ENCODE measurements at places on chromosomes 2 and 18.
A peak's percentile ranks its signal among the peaks of the same experiment; 100 is the strongest.

GRCh38 chr2:207833251-207833751, 63.6 kb upstream of the FZD5 start:
- no peak for DNase-seq

DNA sequence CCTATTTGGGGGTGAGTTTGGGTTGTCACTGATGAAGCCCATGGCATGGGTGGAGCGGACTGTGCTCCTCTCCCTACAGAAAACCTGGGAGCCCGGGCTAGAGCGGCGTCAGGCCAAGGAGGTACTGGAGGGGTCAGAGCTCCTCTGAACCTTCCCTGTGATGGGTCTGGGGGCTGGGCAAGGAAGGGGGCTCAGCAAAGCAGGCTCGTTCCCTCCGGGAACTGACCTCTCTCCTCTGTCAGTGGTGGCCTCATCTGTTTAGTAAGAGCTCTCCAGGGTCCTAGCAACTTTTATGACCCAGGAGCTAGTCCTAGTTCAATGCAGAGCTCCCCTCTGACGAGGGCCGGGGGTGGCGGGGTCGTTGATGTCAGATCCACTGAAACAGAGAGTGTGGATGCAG, 62.4 kb upstream of the OTOF start:
- DNase-seq, result no peak

DNA sequence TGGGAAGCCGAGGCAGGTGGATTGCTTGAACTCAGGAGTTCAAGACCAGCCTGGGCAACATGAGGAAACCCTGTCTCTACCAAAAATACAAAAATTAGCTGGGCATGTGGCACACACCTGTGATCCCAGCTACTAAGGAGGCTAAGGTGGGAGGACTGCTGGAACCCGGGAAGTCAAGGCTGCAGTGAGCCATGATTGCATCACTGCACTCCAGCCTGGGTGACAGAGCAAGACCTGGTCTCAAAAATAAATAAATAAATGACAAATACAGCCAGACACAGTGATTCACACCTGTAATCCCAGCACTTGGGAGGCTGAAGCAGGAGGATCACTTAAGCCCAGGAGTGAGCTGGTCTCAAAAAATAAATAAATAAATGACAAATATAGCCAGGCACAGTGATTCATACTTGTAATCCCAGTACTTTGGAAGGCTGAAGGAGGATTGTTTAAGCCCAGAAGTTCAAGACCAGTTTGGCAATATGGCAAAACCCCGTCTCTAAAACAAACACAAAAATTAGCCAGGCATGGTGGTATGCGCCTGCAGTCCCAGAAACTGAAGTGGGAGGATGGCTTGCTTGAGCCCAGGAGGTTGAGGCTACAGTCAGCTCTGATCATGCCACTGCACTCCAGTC, 6.2 kb downstream of the KANSL3 start:
- DNase-seq, result no peak

DNA sequence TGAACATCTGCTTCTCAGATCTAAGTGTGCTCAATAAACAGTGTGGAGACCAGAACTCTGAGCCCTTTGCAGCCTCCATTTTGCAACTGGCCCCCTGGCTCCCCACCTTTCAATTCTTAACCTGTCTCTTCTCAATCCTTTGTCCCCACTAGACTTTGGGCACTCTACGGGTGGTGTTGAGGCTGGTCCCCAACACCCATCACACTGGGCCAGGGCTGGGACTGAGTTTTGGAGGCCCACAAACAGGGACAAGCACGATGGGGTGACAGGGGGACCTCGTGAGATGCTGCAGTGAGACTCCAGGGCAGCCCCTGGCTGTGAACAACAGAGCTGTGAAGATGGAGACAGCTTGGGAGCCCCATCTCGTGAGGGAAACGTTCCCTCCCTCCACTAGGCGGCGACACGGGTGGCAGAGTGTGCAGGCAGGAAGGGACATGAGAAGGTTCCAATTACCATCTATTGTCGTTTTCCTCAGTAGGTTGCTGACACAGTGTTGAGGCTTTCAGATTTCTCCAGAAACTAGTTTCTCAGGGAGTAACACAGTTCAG, 1.2 kb downstream of the ANKMY1 start:
- peak; percentile 72 for DNase-seq

DNA sequence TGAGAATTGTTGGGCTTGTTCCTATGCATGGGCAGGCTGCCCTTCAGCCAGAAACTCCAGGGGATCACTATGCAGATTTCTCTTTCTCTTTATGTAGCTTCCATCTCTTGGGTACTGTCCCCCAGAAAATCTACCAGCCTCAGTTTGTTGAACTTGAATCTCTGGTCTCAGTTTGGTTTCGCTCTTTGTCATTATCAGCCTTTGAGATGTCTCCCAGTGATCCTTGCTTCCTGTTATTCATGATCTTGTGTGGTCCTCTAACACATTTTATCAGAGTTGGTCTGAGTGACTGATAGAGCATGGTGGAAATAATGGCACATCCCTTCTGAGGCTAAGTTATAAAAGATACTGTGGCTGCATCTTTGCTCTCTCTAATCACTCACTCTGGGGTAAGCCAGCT, 7.8 kb downstream of the TMEM87B start:
- DNase-seq, result no peak

- DNase-seq, result no peak
Measured at GRCh38 chr18:62778976-62779869, 63.9 kb downstream of the PHLPP1 start.

DNA sequence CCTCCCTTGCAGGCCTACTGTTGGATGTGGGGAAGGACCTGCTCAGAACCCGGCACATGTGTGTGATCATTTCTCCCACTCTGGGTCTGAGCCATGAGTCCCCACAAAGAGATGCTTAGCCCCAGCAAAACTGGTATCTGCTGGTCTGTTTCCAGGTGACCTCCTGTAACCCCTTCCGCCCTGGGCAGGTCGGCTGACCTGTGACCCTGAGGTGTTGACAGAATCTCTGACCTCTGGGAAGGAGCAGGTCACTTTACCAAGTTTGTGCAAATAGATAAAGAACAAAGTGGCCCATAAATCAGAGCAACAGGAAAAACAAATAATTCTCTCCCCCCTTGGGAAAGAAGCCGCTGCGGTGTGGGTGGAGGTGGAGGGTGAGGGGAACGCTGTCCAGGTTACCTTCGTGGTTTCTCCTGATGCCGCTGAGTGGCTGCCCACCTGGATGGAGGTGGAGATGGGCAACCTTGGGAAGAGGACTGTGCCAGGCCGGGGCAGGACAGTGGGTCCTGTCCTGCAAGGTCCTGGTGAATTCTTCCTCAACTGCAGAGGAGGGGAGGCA, 174.0 kb upstream of the MYCN start:
- DNase-seq, result no peak

- no peak for DNase-seq
Measured at GRCh38 chr2:86464652-86465051, 23.5 kb downstream of the KDM3A start.

- no peak for DNase-seq
Measured at GRCh38 chr2:178747767-178748166, 59.5 kb downstream of the TTN start.

GRCh38 chr2:222950638-222951285, 89.9 kb downstream of the ACSL3 start:
- no peak for DNase-seq

GRCh38 chr18:55265984-55266383, 306.7 kb upstream of the CCDC68 start:
- no peak for DNase-seq

DNA sequence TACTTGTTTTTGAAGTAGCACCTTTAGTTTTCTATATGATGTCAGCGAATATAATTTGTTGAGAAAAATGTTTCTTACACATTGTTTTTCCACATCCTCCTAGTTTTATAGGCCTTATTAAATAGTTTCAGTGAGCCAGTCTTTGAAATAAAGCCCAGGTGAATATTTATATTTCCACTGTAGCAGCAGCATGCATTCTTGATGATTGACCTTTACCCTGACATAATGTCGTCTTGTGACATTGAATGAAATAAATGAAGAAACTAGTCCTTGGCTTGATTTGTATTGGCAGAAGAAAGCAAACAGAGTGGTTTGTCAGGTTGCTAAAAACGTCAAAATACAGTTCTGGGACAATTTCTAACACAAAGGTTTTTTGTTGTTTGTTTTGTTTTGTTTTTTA, 84.4 kb downstream of the EHBP1 start:
- DNase-seq, result no peak

- DNase-seq, result no peak
Measured at GRCh38 chr2:222805591-222806304, 55.1 kb upstream of the ACSL3 start.

- no peak for DNase-seq
Measured at GRCh38 chr2:108620656-108621055, 86.4 kb downstream of the LIMS1 start.

Measured in stimulated activated CD4-positive, alpha-beta T cell treated with anti-CD3 and anti-CD28 coated beads, Interleukin-2, amount 100 ng/mL, for 24 hours (primary cell).